ENCODE measurements at places on chromosomes 13 and 19.

- no peak for DNase-seq
These were observed at the start of gene ADGRE1 for GRCh38 chr19:6887316-6887715. Gene ADGRE1, plus strand, starts transcription at chr19:6887579. Its CDS starts 30 bp downstream, at chr19:6887609.

- peak; percentile 50 for DNase-seq
These were observed 986.0 kb upstream of the SPRY2 start for GRCh38 chr13:81326913-81327312.

- DNase-seq: peak; percentile 61
These were observed 91.0 kb upstream of the SLC15A1 start for GRCh38 chr13:98843482-98843877.

DNA sequence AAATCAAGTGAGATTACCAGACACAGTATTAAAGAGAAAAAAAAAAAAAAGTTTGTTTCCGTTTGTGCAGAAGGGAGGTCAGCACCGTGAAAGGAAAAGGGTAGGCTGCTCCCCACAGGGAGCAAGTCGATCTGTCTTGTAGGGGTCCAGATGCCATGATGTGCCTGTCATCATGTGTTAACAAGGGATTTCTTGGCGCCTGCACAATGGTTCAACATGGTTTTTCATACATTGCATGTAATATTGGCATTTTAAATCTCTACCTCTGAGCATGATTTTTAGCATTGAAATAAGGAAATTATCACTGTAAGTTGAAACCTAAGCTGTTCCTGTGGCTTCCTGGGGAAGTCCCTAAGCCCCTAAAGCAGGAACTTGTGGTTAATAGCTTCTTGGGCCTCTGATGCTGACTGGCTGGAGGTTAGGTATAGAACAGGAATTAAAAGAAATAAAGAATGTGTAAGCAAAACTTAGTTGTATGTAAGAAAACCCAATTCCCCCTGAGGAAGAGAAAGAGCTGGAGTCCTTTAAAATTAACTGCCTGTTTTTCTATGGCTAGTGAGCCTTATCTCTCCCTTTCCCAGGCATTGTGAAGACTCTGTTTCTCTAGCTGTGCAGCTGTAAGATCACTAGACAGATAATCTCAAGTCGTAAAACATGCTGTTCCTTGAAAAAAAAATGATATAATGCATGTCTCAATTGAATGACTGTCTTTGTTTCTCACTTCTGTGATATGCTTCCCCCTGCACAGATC is 7.4 kb upstream of the FCGBP start:
- DNase-seq: no peak

DNA sequence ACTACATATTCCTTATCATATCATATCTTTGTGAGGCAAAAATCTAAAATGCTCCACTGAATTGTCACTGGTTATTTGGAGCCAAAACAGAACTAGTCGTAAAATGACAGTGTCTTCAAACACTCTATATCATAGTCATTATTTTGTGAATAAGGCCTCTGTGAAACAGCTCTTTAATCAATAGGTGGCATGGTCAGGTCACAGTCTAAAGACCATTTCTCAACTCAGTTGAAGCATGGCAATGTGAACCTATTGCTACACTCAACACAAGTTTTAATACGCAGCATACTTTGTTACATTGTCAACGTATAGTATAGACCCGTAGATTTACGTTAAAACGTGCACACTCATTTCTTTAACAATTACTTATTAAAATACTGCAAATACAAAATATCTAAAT is 131.3 kb upstream of the PCDH20 start:
- DNase-seq: no peak

- no peak for DNase-seq
These were observed 1.7 kb downstream of the PROSER1 start for GRCh38 chr13:39036212-39036611.

DNA sequence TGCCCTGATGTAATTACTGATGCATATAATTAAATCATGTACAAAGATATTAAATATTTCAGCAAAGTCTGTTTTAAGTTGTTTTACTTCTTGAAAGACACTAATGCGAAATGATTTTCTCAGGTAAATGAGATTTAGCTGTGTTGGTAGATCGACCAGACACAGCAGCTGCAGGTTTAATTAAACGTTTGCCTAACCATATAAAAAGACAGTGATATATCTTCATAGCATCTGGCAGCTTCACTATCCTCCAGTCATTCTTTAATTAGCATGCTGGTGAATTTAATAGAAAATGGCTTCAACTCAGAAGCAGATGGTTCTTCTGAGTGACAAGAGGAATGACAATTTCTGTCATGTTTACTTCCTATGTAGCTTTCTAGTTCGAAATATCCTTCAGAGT is 69.3 kb downstream of the NHLRC3 start:
- no peak for DNase-seq

DNA sequence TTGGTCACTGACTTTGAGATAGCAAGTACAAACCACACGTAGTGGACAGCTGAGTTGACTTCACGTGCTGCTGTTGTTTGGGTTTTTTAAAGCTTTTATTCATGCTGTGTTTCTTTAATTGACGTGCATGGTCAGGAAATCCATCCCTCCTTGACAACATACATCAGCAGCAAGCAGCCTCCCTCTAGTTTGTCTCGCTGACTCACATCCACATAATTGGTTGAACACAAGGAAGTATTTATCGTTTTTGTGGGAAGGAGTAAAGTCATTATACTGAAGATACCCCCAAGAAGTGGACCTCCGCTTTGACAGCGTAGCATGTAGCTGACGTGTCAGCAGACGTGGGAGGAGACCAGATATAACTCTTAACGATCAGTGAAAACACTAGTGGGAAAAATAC is 355.8 kb downstream of the MYO16 start:
- no peak for DNase-seq

DNA sequence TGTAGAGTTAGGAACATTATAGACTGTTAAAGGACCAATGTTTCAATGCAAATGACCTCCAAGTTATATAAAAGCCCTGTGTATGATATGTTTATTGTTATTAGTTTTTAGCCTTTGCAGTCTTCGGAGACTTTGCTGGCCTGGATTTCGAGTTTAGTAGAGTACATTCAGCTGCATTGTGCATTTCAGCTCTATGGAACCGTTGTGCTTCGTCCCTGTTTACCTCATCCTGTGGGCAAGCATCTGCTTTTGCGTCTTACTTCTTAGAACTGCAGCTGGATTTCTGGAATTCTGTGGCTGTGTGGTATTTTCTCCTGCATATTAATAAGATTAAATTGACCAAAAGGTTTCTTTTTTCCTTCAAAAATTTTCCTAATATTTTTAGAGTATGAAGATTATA is 138.6 kb downstream of the KCNRG start:
- DNase-seq: no peak

DNA sequence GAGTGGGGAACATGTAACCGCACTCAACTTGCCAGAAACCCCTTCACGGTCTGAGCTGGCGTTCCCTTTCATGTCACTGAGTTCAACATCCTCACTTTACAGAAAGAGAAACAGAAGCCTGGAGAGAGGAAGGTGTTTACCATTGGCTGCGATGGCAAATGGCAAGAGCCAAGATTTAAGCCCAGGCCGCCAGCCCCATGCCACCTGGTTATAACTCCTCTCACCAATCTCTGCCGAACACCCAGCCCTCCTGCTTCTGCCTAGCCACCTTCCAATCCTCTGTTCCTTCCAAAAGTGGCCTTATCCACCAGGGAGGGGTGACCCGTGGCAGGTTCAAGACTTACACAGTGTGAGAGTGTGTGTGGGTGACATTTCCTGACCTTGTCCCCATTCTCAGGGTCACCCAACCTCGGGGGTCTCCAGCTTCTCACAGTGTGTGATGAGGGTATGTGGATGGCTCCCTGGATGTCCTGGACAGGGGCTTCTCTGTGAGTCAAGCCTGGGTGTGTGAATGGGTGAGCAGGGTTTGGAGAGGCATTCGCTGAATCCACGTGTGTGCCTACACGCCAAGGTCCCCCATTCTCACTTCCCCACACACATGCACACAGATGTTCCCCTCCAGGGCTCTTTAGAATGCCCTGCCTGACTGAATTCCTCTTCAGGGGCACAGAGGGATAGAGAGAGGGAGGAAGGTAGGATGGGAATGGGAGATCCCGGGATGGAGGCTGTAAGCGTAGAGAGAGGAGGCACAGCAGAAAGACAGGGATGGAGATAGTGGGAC is 1.2 kb downstream of the CADM4 start:
- DNase-seq: no peak

DNA sequence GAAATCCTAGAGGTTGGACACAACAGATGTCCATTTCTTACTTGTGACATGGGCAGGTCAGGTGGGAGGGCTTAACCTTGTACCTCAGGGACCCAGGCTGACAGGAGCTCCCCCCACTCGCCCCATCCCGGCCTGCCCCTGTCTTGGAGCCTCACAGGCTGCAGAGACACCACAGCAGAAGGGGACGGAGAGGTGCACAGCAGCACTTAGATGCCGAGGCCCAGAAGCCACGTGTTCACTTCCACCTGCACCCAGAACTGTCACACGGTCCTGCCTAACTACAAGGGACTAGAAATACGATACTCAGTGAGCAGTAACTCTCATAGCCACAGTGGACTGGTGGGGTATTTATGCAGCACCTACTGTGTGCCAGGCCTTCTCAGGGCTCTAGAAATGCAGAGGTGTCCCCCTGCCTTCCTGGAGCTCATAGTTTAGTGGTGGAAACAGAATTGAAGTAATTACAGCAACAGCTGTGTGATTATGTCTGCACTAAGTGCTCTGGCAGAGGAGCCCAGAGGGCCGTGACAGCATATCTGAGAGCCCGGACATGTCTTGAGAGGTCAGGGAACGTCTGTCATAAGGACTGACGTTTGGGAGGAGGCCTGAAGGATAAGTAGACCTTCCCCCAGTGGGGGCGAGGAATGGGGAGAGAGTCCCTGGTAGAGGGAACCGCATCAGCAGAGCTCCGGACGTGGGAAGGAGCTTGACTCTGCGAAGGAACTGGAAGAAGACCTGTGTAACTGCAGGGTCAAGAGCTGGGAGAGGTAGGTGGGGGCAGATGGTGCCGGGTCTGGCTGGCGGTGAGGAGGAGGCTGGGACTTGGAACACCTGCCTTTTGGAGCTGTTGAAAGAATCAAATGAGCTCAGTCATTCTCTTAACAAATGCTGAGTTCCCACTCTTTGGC is 130.0 kb downstream of the SIPA1L3 start:
- no peak for DNase-seq

DNA sequence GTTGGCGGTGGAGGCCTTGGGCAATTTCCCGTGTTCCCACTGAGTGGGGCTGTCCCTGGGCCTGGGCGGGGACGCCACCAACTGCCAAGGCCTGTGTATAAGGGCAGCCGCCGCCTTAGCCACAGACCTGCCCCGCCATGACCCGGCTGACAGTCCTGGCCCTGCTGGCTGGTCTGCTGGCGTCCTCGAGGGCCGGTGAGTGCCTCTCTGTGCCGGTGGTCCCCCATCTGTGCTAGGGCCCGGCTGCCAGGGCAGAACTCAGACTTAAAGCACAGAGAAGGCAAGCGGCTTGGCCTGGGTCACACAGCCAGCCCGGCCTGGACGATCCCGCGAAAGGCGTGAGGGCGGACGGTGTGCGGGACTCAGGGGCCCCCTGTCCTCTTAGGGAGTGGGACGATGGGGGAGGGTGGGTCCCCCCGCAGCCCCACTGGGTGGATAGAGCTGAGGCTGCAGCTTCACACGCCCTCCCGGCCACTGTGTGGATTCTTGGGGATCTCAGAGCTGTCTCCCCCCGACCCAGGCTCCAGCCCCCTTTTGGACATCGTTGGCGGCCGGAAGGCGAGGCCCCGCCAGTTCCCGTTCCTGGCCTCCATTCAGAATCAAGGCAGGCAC is at the start of gene AZU1:
AZU1 (plus strand) TSS at position 128 of the 612 bp plus-strand sequence; CDS start at position 138, 10 bp downstream.
- no peak for DNase-seq

DNA sequence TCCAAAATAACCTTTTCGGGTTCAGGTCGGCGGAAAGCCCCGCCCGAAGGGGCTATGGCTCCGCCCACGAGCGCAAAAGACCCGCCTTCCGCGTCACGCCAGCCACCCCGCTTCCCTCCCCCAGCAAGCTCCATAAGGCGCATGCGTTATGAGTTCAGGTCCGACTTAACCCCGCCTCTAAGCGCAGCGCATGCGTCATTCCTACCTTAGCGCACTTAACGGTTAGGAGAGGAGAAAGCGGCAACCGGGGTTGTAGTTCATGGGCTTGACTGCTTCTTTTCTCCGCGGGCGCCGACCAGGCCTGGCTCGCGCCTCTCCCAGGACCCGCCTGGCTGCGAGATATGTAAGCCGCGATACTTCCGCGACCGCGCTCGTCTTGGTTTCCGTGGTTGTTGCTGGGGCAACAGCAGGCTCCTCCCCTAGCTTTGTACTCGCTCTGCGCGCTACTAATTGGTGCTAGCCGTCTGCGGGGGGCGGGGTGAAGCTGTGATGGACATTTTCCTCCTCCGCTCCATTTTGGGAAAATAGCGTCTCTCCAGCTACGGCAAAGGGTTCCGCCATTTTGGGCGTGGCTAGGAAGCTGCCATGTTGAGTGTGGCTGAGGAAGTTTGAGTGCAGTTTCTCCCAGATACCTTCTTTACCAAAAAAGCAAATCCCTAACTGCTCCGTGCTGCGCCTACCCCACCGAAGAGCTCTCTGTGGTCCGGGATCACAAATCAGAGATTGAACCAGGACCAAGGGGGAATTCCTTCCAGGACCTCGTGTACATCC is at the start of gene B9D2:
B9D2 (minus strand) TSS at position 397 of the 771 bp plus-strand sequence. CDS start 630 bp downstream, outside the sequence.
- peak; percentile 95 for DNase-seq

DNA sequence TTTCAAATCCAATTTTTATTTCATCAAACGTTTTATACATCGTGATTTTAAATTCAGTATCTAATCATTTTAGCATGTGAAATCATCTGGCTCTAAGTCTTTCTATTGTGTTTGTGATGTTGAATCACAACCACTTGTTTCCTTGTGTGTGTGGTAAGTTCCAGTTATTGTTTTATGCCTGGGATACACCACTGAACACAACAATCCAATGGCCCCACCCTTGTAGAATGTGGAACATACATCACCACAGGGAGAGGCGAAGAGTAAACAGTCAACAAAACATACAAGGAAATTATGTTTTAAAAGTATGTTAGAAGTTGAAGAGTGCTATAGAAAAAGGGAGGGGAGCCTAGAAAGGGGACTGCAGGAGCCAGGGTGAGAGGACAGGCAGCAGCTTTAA is 100.5 kb downstream of the EPSTI1 start:
- DNase-seq: no peak

DNA sequence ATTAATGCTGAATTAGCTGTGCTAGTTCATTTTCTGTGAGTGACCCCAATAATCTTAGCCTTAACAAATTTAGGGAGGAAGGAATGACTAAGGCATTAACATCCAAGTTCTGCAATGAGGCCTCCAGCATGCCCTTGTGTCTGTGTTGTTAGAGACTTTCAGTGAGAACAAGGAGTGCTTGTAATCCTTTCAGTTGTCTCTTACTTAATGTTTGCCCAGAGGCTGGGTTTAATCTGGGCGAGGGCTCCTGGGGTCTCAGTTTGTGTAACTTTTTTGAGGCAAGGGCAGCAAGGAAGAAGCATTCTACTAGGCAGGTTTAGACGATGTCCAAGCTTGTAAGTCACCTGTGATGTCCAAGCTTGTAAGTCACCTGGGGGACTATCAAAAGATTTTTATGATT is 24.3 kb downstream of the CCNA1 start:
- DNase-seq: no peak

- no peak for DNase-seq
These were observed 344 bp downstream of the NHLRC3 start for GRCh38 chr13:39038569-39039030.

- DNase-seq: no peak
These were observed 72.4 kb upstream of the TSC22D1 start for GRCh38 chr13:44648392-44649103.

GRCh38 chr13:19345158-19345557 is 163.5 kb upstream of the TUBA3C start:
- no peak for DNase-seq

- no peak for DNase-seq
These were observed 294.6 kb downstream of the ITGBL1 start for GRCh38 chr13:101747039-101747438.

- DNase-seq: no peak
These were observed 3.3 kb upstream of the RDH13 start for GRCh38 chr19:55066107-55066709.

Data from NCI-H1092 (cell line).